ENCODE measurements at places on chromosomes 5 and 9. TPM values are rescaled to one million over a fixed set of nuclear protein-coding genes. Genes with fewer than 3 reads are reported as not detected.

Gene MSX2
- 0.50 TPM for total RNA-seq

Gene ADCY2
- under 0.01 TPM for total RNA-seq

Gene GMCL2
- not detected for total RNA-seq

Gene ASTN2
- 5.4 TPM for total RNA-seq

Gene PCDHB16
- total RNA-seq: 1.9 TPM

Gene CYLC2
- total RNA-seq: not detected

Gene SPATA31E1
- not detected for total RNA-seq

Gene C1QTNF2
- total RNA-seq: 3.9 TPM

Gene TNFSF15
- 0.19 TPM for total RNA-seq

Gene SLC6A3
- not detected for total RNA-seq

Gene RPS23
- 4,129 TPM for total RNA-seq

Gene CDC23
- 21.1 TPM for total RNA-seq

Gene HCN1
- not detected for total RNA-seq

Gene NPR3
- total RNA-seq: 24.3 TPM

Gene ATP6V0E1
- 333 TPM for total RNA-seq

Gene LRRC19
- not detected for total RNA-seq

Gene CARTPT
- not detected for total RNA-seq

Gene LCN10
- not detected for total RNA-seq

Gene NUTM2F
- not detected for total RNA-seq

Gene THG1L
- 24.0 TPM for total RNA-seq

Gene GGTA1
- 1.3 TPM for total RNA-seq

Gene OR1Q1
- total RNA-seq: 0.26 TPM

Gene FIBCD1
- total RNA-seq: 0.26 TPM

Gene FAM78A
- total RNA-seq: 0.44 TPM

Gene WNT8A
- not detected for total RNA-seq

Gene KIF4B
- not detected for total RNA-seq

Gene PLAC8L1
- total RNA-seq: 0.40 TPM

Gene CDKN2B-AS1
- total RNA-seq: 5.2 TPM

Gene PAEP
- total RNA-seq: not detected

Gene ARL14EPL
- not detected for total RNA-seq

Gene OTP
- not detected for total RNA-seq

Gene ARAP3
- total RNA-seq: 3.9 TPM

Gene CAVIN4
- 1.2 TPM for total RNA-seq

Gene SPOCK1
- 50.3 TPM for total RNA-seq

Gene MYMK
- not detected for total RNA-seq

Gene IFNB1
- total RNA-seq: not detected

Gene TERT
- total RNA-seq: not detected

Gene PRDM9
- total RNA-seq: not detected

Gene MAPK9
- 22.4 TPM for total RNA-seq

Gene C5orf63
- 2.0 TPM for total RNA-seq

Gene SAPCD2
- total RNA-seq: 7.7 TPM

Gene HTR4
- 5.7 TPM for total RNA-seq

Gene CFAP77
- not detected for total RNA-seq

Gene C6
- total RNA-seq: not detected

Gene JMY
- 10.0 TPM for total RNA-seq

Gene GOLM1
- 27.0 TPM for total RNA-seq

Gene CRHBP
- total RNA-seq: 0.13 TPM

Gene EQTN
- total RNA-seq: not detected

Gene PPP2R2B
- 0.79 TPM for total RNA-seq

Gene APBA1
- total RNA-seq: 15.2 TPM

Gene CNTNAP3
- total RNA-seq: 76.5 TPM

Gene NDUFS4
- total RNA-seq: 139 TPM

Gene PCA3
- total RNA-seq: 0.26 TPM

Gene DDX4
- total RNA-seq: not detected

Gene CD180
- total RNA-seq: not detected

Gene SV2C
- total RNA-seq: under 0.01 TPM

Gene ZBTB34
- total RNA-seq: 4.2 TPM

Gene PITX1
- 0.44 TPM for total RNA-seq
